ENCODE measurements at places on chromosomes 1 and 21. TPM values are rescaled to one million over a fixed set of nuclear protein-coding genes. Genes with fewer than 3 reads are reported as not detected.
A peak's percentile ranks its signal among the peaks of the same experiment; 100 is the strongest.

C1orf116 gene
- 21.0 TPM for polyA plus RNA-seq

PARP1 gene
- 113 TPM for polyA plus RNA-seq

ITLN2 gene
- polyA plus RNA-seq: 0.29 TPM

CD34 gene
- polyA plus RNA-seq: 95.1 TPM

UCK2 gene
- 21.1 TPM for polyA plus RNA-seq

CA6 gene
- 0.17 TPM for polyA plus RNA-seq

NEK2 gene
- 23.6 TPM for polyA plus RNA-seq

WNT9A gene
- 1.7 TPM for polyA plus RNA-seq

CHIA gene
- not detected for polyA plus RNA-seq

ZNF683 gene
- not detected for polyA plus RNA-seq

FMOD gene
- polyA plus RNA-seq: 40.0 TPM

PGLYRP4 gene
- not detected for polyA plus RNA-seq

GRCh38 chr1:229147072-229147471, 123.8 kb upstream of the RAB4A start:
- DNase-seq: no peak

DNA sequence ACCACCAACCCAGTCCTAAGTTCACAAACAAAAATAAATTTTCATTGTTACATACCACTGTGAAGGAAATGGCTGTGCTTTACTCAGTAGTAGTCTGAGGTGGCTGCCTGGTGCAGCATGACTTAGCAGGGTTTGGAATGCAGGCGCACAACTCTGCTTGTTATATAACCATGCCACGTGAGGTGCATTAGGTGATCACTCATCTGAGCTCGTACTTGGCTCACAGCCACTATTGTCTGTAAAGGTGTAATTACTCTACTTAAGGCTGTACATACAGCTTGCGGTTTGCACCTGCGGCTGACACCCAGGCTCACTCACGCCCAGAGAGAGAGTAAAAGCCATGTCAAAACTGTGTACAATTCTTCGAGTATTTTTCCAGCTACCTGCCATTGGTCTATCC, 599.4 kb downstream of the LTN1 start:
- peak; percentile 31 for DNase-seq

DNA sequence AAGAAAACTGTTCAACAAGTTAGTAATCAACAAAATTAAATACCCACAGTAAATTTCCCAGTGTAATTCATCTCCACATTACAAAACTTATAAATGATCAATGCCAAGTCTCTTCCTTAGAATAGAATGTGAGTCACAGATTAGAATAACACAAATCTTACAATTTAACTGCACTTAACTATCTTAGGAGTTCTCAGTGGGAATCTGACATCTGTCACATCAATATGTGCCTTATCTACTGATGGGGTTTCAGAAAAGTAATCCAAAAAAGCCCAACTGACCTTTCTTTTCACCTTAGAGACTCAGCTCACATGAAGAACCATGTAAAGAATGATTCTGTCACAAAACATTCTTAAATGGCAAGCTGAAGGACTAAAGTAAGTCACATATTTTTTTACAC, 141.4 kb downstream of the RERE start:
- no peak for DNase-seq

- no peak for DNase-seq
These were observed 66.8 kb downstream of the SLC27A3 start for GRCh38 chr1:153842006-153842471.

DNA sequence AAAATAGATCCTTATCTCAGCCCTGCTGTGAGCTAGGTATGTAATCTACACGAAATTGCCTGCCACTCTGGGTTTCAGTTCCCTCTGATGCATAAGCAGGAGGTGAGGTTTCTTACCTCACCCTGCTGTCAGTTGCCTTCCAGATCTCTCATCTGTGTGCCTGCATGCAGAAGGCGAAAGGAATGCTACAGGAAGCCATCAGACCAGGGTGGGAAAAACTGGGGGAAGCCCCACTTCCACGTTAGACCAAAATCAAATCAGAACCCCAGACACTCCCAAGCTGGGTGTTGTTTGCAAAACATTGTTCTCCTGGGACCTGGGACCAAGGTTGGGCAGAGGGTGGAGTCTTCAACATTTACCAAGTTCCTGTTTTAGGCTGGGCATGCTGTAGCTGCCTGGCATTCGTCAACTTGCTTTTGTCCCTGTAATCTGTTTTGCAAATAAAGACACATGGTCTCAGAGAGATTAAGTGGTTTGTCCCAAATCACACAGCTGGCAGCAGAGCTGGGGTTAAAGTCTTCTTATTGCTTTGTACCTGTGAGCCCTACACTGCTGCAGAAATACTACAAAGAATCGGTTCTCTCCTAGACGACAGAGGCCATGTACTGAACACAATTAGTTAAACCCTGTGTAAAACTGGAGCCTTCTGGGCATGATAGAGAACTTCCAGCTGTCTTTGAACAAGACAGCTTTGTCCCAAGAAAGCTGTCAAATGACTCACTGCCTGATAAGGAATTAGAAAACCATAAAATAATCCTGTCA, 389.7 kb upstream of the RUNX1 start:
- DNase-seq: no peak

DNA sequence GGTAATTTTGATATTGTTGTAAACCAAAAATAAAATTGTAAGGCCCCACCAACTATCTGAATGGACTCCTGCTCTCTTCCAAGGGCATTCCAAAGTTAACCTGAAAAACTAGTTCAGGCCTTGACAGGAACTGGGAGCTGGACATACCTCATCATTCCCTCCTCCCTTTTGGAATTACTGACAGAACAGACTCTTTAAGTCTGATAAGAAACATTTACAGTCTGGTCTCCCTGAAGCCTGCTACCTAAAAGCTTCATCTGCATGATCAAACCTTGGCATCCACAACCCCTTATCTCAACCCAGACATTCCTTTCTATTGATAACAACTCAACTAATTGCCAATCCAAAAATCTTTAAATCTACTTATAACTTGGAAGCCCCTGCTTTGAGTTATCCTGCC, 123.8 kb downstream of the TLR5 start:
- DNase-seq: no peak

- no peak for DNase-seq
These were observed 218.5 kb downstream of the SDCCAG8 start for GRCh38 chr1:243474136-243474881.

DNA sequence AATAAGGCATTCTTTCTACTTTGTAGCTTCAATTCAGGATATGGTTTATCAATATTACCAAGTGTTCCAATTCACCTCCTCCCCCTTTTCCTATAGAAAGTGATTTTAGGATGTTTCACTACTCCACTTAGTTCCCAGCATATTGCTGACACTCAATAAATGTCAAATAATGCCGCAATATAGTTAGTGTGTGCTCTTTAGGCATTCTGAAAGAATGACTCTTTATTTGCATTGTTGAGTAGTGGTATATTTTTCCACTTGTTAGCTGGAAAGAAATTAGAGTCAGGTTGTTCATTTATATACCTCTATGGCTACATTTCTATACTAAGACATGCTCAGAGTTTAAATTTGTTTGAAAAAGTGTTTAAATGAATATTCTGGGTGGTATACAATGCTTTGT, 154.6 kb upstream of the C1orf105 start:
- no peak for DNase-seq

GRCh38 chr1:31064718-31065309, 703 bp downstream of the PUM1 start:
- peak; percentile 61 for DNase-seq

- peak; percentile 24 for DNase-seq
These were observed 33.7 kb downstream of the MRPL39 start for GRCh38 chr21:25573409-25574206.

DNA sequence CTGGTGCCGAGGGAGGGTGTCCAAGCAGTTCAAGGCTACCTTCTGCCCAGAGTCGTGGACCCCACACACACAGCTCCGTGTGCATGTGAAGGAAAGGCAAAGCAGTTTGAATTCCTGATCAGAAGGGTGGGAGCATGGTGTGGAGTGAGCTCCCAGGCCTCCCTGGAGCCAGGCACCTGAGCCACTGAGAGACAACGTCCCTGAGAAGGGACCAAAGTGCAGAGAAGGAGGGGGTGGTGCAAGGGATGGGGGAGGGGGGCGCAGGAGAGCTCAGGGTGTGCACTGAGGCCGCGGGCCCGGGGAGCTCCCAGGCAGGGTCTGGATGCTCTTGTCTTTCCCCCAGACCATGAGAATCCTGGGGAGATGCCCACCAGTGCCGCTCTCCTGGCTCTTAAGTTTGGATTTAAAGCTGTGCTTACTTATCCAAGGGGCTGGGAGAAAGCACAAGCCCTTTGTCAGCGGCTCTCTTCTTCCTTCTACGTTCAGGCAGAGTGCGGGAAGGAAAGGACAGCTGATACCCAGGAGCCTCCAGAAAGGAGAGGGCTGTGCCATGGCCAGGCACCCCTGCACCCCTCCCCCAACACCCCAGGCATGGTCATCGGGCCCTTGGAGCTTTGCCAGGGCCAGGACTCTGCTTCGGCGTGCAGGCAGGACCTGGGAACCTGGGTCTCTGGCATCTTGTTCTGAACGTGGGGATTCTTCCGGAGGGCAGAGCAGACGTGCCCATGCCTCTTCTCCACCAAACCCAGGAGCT, 24.1 kb downstream of the ACTA1 start:
- no peak for DNase-seq

- DNase-seq: no peak
These were observed 120.0 kb downstream of the TGFBR3 start for GRCh38 chr1:91765880-91766443.

DNA sequence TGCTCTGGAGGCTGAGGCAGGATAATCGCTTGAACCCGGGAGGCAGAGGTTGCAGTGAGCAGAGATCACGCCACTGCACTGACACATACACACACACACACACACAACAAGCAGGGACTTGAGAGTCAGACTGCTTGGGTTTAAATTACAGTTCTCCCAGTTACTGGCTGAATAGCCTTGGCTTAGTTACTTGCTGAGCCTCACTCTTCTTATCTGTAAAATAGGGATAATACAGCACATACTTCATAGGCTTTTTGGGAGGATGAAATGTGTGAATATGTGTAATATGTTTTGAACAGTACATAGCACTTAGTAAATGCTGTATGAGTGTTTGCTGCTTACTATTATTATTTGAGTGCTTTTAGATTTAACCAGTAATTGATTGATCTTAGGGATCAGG, 23.8 kb downstream of the CDC42 start:
- DNase-seq: no peak

GRCh38 chr1:227773558-227773957, 38.3 kb downstream of the SNAP47 start:
- no peak for DNase-seq

DNA sequence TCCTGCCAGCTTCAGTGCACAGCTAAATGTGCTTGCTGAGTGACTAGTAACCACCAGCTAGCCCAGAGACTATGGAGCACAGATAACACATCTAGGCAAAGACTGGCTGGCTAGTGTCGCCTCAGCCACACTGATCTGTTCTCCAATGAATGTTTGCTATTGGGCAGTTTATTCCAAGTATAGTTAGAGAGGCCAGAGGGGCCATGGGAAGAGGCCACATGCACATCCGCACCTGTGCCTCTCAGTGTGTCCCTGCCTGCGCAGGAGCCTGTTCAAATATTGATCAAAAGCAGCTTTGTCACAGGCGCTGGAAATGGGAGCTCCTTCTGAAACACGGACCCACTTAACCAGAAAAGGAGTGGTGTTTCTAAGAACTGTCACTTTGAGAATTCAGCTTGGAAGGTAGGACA, 51.3 kb upstream of the ATP1A1 start:
- no peak for DNase-seq

DNA sequence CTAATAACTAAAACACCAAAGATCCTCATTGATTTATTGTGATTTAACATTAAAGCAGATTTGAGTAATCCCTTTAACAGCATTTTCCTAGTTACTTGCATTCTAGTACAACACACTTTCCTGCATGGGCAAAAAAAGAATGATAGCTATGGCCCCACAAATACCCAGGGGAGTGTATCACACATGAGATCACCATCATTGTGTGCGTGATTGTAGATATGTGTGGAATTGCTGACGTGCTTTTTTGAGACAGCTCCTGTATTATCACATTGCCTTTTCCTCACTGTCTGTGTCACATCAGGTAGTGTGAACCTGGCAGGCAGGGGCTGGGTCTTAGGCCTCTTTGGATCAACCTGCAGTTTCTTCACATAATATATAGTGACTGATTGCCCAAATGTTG, 48.5 kb upstream of the SAMD13 start:
- no peak for DNase-seq

DNA sequence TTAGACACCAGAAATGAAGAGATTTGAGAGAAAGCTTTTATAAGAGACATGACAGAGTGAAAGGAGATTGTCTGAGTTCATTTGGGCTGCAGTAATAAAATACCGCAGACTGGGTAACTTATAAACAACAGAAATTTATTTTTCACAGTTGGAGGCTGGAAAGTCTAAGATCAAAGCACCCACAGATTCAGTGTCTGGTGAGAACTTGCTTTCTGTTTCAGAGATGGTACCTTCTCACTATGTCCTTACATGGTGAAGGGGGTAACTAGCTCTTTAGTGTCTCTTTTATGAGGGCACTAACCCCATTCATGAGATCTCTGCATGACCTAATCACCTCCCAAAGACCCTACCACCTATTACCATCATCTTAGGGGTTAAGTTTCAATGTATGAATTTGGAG, 30.9 kb upstream of the FCRL4 start:
- DNase-seq: no peak

DNA sequence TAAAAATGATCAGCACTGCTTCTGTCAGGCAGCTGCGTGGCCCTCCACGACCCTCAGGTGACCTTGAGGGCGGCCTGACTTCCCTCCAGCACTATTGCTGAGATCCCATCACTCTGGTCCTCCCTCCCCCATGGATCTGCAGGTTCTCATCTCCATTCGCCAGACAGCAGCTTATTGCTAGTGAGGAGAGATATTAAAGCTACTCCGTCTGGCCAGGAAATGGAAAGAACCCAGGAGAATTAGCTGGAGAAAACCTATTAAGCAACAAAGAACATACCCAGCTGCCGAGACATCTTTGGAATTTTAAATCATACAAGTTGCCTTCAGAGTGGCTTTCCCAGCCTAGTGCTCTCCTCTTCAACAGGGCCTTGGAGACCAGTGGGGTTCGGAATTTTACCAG, 25.7 kb upstream of the KCNN3 start:
- no peak for DNase-seq

DNA sequence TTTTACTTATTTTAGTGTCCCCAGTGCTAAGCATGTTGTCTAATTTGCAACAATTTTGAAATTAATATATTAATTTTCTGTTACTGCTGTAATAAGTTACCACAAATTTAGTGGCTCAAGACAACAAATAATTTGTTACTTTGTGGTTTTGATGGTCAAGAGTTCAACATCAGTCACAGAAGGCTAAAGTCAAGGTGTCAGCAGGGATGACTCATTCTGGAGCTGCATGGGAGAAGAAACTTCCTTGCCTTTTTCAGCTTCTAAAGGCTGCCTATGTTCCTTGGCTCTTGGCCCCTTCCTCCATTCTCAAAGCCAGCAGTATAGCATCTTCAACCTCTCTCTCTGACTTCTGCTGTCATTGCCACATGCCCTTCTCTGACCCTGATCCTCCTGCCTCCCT, 271.8 kb downstream of the HLX start:
- DNase-seq: no peak
